ENCODE measurements at places on chromosomes 6 and 20.
A peak's percentile ranks its signal among the peaks of the same experiment; 100 is the strongest.

DNA sequence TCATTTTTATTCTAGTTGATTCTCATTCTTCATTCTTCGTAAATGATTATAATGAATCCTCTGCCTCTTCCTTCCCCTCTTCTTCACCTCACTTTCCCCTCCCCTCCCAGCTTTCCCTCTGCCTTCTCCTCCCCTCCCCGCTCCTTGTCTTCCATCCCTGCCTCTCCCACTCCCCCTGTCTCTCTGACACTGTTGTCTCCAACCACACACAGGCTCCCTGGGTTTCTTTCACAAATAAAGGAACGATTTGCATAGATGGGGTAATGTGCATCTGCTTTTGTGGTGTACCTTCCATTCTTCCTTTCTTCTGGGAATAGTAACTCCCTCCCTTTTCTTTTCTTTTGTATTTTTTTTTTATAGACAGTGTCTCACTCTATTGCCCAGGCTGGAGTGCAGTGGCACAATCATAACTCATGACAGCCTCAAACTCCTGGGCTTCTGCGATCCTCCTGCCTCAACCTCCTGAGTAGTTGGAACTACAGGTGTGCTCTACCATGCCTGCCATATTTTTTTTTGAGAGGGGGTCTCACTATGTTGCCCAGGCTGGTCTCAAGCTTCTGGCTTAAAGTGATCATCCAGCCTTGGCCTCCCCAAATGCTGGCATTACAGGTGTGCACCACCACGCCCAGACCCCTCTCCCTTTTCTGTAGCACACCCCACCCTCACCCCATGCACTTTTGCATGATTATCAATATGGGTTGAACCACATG, 318.6 kb downstream of the PRKN start:
- DNase-seq: no peak

GRCh38 chr6:40146902-40147301, 212.6 kb upstream of the MOCS1 start:
- no peak for DNase-seq

- DNase-seq: no peak
These were observed 154.6 kb downstream of the ZDHHC14 start for GRCh38 chr6:157535340-157536222.

- DNase-seq: peak; percentile 47
These were observed 95.0 kb upstream of the IFNGR1 start for GRCh38 chr6:137313928-137314855.

GRCh38 chr6:57267586-57268293, 45.6 kb upstream of the RAB23 start:
- peak; percentile 97 for DNase-seq

GRCh38 chr20:31829731-31830130, 10.6 kb downstream of the MYLK2 start:
- no peak for DNase-seq

DNA sequence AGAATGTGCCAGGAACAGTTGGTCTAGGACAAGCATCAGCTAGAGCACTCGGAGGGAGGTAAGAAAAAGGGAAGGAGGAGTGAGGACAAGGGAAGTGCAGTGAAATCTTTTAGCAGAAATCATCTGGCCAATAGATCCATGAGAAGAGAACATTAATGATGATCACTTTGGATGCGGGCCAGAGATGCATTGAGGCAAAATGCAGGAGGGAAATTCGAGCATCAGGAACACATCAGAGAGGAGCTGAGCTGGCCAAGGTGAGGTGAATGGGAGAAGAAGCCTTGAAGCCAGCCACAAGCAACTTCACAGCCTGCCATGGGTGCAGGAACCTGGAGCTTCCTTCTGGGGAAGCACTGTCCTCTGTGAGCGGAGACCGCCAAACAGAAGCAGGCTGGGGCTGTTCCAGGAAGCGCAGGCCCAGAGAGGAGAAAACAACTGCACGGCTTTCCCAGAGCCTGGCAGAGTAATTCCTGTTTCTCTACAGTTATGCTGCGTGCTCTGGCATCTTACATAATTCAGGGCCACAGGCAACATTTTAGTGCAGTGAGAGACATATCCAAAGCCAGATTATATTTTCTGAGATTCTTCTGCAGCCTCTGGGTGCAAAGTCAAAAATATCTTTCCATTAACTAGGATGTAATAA, 143.8 kb downstream of the F13A1 start:
- no peak for DNase-seq

DNA sequence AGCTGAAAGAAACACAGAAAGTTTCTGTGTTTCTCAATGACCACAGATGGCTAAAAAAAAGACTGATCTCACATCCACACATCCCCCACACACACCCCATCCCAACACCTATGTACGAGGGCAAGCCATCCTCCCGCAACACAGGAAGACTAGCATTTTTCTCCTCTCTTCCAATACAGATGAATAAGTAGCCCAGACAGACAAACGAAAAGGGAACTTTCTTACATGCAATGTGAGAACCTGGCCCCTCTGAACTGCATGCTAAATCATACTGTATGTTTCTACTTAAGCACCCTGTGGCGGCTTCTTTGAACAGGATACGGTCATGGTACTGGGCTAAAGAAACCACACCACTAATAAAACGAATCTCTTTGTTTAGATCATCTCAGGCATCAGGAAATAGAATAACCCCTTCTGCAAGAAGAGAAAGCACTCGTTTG, 116.2 kb downstream of the GMDS start:
- no peak for DNase-seq

GRCh38 chr6:140572129-140572528, 1197.7 kb upstream of the CITED2 start:
- DNase-seq: peak; percentile 84

DNA sequence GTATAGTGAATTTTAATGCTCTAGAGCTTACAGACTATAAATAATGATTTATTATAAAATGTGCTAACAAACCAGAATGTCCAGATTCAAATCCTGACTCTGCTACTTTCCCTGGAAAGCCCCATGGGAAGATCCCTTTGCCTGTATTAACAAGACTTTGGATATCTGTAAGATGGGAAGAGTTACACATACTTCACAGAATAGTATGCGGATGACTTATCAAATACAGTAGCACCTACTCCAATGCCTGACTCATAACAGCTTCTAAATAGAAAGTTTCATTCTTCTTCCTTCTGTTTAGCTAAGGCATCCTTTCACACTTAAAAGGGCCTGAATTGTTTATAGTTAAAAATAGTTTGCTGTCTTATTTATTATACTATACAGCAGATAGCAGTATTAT, 166.3 kb downstream of the KCNQ5 start:
- peak; percentile 28 for DNase-seq

- DNase-seq: no peak
These were observed 20.4 kb upstream of the HBS1L start for GRCh38 chr6:135075018-135075417.

DNA sequence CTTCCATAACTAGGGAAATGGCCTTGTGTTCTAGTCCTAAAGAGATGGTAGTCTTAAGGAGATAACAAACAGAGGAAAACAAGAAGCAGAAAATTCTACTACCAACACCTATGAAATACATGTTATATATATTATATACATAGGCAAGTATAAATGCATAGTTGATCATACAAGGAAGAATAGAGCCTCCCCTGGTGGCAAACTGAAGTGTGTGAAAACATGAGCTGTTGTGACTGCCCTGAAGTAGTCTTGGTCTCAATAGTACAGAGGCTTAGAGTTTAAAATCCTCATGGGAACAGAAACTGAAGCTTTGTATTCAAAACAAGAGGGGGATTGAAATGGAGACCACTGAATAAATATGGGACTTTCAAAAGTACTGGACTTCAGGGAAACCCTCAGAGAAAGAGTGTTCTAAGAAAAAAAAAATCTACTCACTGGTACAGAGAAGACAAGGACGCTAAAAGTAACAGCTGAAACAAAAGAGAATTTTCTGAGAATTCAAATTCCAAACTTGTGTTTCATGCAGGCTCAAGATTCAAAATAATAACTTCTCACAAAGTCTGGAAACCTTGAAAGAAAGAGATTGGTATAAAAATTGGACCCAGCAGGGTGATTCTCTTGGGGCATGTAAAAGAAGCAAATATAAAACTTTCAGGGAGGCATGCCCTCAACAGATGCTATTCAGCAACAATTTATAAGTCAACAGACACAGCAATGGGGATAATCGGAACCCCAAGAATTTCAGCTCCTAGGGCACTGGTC, 59.7 kb upstream of the SAMD3 start:
- DNase-seq: no peak

DNA sequence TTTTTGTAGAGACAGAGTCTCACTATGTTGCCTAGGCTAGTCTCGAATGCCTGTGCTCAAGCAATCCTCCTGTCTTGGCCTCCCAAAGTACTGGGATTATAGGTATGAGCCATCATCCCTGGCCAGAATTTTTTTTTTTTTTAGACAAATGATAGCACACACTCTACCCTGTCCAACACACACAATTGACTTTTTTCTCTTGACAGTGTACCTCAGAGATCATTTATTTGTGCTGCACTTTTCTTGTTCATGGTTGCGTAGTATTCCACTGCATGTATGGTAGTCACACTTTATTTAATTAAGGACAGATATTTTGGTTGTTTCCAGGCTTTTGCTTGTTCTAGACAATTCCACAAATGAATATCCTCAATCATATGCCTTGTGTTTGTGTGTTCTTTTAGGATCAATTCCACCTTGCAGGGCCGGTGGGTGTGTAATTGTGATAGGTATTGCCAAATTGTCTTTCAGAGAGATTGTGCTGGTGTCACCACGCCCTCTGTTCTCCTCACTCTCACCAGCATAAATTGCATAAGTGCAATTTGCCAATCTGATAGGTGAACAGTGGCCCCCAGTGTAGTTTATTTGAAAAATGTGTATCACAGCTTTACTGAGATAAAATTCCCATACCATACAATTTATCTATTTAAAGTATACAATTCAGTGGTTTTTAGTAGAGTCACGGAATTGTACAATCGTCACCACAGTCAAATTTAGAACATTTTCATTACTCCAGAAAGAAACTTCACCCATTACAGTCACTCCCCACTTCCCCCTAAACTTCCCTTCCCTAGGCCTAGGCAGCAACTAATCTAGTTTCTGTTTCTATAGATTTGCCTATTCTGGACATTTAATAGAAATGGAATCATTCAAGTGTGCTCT, 20.1 kb downstream of the SRC start:
- no peak for DNase-seq

DNA sequence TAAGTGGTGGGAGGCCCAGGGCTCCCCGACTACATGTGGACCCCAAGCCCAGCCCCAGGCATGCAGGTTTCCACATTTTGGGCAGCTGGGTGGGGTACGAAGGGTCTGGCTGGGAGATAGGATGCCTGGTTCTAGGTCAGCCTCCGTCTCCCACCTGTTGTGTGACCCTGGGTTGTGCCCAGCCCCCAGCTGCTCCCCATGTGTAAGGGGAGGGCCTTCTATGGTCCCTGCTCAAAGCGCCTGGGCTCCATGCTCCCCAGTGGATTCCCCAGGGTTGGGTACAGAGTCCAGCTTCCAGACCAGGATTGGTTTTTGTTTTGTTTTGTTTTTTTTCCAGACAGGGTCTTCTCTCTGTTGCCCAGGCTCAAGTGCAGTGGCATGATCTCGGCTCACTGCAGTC, 1.1 kb upstream of the VWA7 start:
- DNase-seq: no peak

DNA sequence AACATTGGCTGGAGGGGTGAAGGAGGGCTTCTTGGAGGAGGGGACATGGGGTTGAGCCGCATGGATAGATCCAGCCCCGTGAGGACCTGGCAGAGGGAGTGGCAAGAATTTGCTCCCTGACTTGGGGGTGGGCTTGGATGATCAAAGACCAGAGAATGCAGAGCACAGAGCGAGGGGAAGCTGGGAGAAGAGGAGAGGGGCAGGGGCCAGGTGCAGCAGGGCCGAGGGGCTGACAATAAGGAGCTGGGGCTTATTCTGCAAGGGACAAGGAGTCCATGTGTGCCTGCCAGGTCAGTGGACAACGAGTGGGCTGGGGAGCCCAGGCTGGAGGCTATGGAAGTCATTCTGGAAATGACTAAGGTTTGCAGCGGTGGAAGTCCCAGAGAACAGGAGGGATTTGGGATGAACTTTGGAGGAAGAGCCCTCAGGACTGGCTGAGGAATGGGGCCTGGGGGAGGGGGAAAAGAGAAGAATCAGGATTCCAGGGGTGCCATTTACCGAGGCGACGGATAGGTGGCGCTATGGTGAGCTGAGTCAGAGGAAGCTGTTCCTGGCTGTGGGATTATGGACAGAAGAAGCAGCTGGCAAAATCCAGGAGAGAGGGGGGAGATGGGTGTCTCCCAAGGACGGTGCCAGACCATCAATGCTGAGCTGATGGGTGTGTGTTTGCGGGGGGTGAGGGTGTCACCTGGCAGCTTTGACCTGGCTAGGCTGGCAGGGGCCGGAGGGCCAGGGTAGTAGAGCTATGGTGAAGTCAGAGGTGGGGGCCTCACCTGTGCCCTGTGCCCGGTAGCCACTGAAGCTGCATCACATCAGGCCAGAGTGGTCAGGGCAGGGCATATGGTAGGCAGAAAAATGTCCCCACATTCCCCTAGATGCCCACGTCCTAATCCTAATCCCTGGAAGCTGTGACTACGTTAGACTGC, 7.8 kb downstream of the KCNG1 start:
- DNase-seq: peak; percentile 52

DNA sequence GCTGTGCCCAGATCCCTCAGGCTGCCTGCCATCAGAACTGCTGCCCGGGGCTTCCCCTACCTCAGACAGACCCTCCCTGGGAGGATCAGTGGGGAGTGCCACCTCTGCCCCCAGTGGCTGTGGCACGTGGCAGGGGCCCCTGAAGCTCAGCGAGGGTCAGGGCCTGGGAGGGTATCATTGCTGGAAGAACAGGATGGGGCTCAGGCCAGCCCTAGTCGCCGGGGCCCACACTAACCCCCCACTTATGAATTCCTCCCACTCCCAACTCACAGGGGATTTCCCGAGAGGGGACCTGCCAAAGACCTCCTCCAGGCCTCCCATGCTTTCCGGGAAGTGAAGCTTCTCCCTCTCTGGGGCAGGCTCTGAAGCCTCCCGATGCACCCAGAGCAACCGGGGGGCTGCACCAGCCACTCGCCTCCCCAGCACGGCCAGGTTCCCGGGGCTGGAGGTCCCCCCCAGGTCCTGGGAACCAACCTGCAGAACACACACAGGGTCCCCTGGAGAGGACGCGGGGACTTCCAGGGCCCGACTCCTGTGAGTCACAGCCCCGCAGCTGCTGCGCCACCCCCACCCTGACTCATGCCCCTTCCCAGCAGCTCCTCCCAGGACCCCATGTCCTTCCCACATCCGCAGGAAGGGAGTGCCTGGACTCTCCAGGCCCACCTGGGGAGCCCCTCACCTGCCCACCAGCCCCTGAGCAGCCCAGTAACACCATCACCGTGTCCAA, 2.5 kb downstream of the TNFRSF6B start:
- peak; percentile 62 for DNase-seq

DNA sequence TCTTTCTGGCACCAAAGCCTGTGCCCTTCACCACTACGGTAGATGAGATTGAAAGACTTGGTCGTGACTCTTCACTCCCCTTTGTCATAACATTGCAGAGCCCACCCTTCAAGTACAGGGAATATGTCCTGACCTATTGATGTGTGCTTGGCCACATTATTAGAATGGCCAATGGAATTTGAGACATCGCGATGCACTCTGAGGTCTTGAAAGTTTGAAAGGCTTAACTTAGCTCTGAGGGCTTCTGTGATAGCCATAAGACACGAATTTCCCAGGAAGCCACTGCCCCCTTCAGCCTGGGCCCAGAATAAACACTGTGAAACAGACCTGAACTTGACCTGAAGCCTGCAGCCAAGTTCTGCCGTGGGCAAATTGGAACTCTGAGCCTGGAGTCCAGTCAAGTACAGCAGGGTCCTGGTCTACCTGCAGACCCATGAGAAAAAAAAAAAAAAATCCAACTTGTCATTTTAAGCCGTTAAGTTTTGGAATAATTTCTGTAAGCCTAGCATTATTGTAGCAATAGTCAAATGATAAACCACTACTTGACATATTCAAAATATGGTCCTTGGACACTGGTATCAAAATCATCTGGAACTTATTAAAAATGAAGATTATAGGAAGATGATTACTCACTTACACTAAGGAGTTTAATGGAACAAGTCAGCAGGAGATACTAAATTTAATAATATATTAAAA, 36.9 kb upstream of the TRAF3IP2 start:
- peak; percentile 30 for DNase-seq
